Activated T-helper 17 cell treated with anti-CD3 and anti-CD28 coated beads, Interleukin-2, amount 50 U/mL, for 72 hours (primary cell): ENCODE measurements at places on chromosomes 11 and 22. TPM values are rescaled to one million over a fixed set of nuclear protein-coding genes. Genes with fewer than 3 reads are reported as not detected.

Gene CASP5
- not detected for total RNA-seq

Gene NXPE2
- total RNA-seq, result not detected

Gene RAB3IL1
- total RNA-seq, result not detected

Gene LARGE2
- 0.80 TPM for total RNA-seq

Gene SLC1A2
- total RNA-seq, result not detected

Gene LRP4
- total RNA-seq, result 0.11 TPM

Gene PRODH
- total RNA-seq, result 1.1 TPM

DNA sequence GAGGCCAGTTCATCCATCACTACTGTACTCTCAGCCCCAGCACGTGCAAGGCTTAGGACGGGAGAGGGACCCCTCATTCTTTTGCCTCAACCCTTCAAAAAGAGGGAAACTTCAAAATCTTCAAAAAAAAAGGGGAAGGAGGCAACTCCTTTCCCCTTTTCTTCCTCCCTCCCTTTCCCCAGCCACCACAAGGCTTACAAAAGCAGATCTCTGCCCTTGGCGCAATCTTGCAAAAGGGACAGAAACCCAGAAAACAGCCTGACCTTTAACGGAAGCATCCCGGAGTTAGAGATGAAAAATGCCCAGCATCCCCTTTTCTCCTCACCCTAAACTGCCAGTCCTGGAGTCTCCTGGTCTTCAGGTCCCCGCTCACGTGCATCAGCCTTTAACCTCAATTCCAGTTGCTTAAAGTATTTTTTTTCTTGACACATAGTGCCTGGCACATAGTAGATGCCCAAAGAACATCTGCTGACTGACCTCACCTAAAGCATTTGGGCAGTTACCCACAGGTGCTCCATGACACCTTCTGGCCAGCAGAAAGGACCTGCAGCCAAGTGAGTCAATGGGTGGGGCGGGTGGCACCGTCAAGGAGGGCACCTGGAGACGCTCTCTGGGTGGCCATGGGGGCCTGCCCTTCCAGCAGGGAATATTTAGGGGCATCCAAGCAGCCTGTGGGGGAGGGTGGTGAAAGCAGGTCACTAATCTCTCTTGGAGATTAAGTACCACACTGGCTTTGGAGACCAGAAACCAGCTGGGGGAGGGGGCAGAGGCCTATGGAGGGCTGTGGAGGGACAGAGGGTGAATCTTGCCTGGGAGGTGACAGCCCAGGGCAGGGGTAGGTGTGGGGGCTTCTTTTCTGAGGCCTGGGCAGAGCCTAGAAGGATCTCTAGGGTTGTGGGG, 16.3 kb downstream of the NECTIN1 start:
- ATAC-seq, result no peak

DNA sequence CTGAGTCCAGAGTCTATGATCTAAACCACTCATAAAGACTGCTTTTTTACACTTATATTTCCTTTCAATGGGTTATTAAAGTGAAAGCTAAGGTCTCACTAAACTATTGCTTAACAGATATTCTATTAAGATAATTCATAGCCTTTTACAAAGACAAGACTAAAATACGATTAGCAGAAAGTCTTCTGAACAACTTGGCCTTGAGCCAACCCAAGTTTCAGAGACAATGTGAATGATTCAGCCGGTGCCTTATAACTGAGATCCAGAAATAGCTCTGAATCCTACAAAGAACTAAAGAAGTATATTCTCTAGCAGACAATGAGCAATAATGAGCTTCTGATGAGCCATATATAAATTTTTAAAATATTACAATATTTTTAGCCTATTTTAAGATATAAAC, 41.5 kb upstream of the CARD18 start:
- ATAC-seq, result no peak

DNA sequence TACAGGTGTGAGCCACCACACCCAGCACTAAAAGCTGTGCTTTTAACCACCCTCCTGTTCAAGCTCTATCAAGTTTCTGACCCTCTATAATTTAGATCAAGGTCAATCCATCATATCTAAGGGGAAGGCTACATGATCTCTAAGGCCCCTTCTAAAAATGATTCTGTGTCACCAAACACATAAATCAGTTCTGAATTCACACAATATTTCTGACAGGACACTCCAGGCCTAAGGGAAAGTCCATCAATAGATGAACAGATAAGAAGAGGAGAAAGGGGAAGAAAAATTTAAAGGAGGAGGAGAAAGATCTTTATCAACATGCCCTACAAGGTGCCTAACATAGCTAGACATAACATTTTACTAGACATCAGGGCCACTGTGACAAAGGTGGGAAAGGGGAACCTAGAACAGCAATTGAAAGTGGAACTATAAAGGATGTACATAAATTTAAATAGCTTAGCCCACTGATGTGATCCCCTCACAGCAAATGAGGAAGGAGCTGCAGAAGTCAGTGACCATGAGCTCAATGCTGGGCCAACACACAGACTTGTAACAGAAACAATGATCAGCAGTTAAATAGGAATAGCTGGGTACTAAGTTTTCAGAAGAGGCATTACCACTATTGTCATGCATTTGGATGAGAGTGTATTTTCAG, 4.7 kb downstream of the PRCP start:
- no peak for ATAC-seq

- ATAC-seq, result no peak
Measured at GRCh38 chr11:133552938-133553337, 20.6 kb upstream of the OPCML start.

DNA sequence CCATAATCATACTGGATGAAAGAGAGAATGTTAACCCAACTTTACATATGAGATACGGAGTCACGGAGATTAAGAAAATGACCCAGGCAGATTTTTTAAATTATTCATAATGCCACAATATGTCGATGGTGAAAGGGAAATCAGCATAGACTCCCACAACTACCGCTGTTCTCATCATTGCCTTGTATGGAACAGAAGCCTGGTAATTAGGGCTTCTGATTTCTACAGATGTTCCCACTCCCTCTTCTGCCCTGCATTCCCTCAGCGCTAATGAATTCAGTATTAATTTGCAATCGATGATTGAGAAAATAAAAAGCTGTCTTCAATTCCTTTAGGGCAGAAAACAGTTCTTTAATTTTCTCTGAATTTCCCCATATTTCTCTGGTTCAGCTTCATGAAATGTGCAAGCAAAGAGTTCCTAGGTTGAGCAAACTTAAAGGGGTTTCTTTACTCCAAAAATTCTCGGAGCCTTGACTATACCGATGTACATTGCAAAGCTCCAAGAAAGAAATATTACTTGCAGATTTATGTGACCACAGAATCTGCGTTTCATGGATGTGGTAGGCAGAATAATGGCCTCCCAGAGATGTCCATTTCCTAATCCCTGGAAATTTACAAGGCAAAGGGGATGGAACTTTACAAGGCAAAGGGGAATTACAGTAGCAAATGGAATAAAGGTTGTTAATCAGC, 134.9 kb upstream of the ZC3H12C start:
- ATAC-seq, result no peak

- no peak for ATAC-seq
Measured at GRCh38 chr11:121323046-121323607, 30.6 kb downstream of the SC5D start.

GRCh38 chr11:61172356-61172755, 11.1 kb upstream of the VPS37C start:
- no peak for ATAC-seq

- no peak for ATAC-seq
Measured at GRCh38 chr11:101326141-101326540, 196.5 kb upstream of the PGR start.

GRCh38 chr22:22810018-22810427, 77.6 kb upstream of the IGLL5 start:
- peak; percentile 76 for ATAC-seq

GRCh38 chr11:76762867-76763572, 20.1 kb upstream of the TSKU start:
- no peak for ATAC-seq

DNA sequence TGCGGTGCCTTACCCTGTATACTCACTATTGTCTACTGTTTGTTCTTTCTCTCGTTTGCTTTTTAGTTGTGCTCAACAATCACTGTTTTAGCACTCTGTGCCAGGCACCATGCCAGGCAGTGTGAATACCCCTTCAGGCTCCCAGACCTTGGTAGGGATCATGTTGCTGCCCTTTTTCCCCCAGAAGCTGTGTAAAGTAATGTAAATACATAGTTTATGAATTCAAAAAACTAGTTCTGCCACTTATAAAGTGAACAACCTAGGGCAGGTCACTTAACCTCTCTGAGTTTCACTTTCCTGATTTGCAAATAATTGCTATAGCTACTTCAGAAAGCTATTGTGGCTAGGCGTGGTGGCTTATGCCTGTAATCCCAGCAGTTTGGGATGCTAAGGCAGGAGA, 81.0 kb upstream of the CTSC start:
- ATAC-seq, result no peak

DNA sequence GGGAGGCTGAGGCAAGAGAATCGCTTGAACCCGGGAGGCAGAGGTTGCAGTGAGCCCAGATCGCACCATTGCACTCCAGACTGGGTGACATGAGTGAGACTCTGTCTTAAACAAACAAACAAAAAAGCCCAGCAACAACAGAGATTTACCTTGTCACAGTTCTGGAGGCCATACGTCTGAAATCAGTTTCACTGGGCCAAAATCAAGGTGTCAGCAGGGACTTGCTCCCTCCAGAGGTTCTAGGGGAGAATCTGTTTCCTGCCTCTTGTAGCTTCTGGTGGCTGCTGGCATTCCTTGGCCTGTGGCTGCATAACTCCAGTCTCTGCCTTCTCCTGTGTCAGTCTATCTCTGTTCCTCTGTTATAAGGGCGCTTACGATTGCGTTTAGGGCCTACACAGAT, 1.5 kb downstream of the DDX10 start:
- no peak for ATAC-seq

- no peak for ATAC-seq
Measured at GRCh38 chr22:46007848-46008261, 30.9 kb upstream of the WNT7B start.

DNA sequence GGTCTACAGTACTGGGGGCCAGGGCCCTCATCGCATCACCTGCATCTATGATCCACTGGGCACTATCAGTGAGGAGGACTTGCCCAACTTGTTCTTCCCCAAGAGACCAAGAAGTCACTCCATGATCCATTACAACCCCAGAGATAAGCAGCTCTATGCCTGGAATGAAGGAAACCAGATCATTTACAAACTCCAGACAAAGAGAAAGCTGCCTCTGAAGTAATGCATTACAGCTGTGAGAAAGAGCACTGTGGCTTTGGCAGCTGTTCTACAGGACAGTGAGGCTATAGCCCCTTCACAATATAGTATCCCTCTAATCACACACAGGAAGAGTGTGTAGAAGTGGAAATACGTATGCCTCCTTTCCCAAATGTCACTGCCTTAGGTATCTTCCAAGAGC, 3.8 kb upstream of the PPFIBP2 start:
- no peak for ATAC-seq

DNA sequence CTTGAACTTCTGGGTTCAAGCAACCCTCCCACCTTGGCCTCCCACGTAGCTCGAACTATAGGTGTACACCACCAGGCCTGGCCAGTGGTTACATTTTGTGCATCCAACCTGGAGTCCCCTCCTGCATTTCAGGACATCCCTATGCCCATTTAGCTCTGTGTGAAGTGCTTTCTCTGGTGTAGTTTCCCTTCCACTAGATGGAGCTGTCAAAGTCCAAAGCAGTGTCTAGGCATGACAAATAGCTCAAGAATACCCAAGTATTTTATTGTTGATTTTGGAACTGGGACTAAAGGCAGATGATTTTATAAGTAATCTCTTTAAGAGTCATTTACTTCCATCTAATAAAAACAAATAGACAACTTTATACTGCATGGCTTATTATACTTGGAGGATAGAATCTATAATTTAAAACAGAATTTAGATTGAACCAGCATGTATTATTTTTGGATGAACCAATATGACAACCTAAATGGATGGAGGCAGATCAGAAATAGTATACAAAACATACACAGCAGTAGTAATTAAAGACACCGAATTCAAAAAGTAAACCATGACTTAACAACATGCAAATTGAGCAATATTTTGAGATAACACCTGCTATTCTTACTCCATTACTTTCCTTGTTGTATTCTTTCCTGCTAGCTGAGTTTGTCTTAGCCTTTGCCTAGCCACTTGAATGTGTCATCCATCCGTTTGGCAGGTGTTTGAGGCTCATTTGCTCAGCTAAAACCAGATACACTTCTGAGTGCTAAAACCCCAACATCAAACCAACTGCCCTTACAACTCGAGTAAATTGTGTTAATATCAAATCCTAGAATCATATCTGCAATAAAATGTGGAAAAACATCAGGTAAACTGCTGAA, 37.7 kb downstream of the EIF4ENIF1 start:
- ATAC-seq, result peak; percentile 68

GRCh38 chr11:44556735-44557409, 8.6 kb upstream of the CD82 start:
- peak; percentile 72 for ATAC-seq

DNA sequence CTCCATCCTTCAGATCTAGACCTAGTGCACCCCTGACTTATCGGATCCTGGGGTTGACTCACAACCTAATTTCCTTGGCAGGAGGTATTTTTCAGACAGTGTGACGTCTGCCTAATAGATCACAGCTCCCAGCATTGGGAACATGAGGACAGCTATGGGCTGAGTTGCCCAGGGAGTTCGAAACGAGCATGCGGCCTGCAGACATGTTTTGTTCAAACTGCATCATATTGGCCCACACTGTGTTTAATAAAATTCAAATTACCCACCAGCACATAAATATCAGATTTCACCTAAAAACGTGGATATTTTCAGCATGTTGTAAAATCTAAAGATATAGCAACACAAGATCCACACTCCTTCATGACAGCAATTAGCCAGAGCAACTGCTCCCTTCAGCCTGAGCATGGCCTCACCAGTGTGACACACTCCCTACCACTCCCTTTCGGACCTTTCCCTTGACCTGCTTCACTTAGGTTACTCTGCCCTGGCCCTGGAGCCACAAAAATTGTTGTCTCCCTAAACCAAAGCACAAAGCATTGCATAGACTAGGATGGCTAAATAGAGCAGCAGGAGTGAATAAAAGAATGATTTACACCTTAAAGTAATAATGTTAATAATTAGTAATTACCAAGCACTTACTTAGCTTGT, 53.6 kb upstream of the USP47 start:
- peak; percentile 7 for ATAC-seq

DNA sequence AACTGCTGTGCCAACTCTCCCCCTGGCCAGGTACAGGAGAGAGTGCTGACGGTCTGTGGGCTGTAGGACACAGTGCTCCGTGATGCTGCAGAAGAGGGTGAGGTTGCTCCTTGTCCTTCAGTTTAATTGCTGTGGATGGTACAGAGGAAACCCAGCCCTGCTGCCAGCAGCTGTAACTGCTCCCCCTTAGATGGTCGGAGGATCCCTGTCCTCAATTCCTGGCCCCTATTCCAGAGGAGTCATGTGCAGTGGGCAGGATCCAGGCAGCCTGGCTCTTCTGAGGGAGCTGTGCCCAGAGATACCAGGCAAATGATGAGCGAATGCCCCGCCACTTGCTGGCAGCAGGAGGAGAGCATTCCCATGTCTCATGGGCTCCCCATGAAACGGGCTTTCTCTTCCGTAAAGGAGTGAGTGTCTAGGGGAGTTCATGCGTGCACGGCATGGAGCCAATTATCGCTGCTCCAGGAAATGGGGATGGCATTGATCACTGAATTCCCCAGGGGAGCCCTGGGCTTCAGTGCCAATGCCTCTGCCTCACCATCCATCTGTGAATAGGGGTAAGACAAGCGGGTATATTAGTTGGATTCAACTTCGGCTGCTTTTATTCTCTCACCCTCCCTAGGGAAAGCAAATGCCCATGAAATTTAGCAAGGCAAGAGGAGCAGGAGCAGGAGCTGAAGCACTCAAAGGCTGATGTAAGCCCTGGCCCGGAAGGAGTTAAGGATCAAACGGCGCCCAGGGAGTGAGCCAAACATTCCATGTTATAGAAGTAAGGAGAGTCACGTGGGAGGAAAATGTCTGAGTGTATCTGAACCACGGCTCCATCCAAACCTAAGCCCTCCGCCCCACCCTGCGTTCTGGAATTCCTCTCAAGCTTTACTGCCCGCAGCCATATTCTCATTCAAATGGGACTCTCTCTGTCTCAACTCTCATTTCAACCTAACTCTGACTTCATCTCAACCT, 51.0 kb upstream of the CSNK2A3 start:
- ATAC-seq, result no peak
